Activated CD4-positive, alpha-beta T cell treated with anti-CD3 and anti-CD28 coated beads for 36 hours (primary cell): ENCODE measurements at places on chromosomes 16 and 17. TPM values are rescaled to one million over a fixed set of nuclear protein-coding genes. Genes with fewer than 3 reads are reported as not detected.

GRCh38 chr16:87107201-87107600, 210.0 kb downstream of the C16orf95 start:
- DNase-seq, result no peak

GRCh38 chr16:29699324-29700219, 20.6 kb downstream of the QPRT start:
- no peak for DNase-seq

The RPL27 gene
- 1,703 TPM for total RNA-seq

The WIPI1 gene
- total RNA-seq, result 17.6 TPM

- peak; percentile 7 for DNase-seq
Observed at GRCh38 chr17:72311004-72311403, 190.2 kb downstream of the SOX9 start.

- DNase-seq, result no peak
Observed at GRCh38 chr16:86354641-86355513, 155.4 kb upstream of the FOXF1 start.

DNA sequence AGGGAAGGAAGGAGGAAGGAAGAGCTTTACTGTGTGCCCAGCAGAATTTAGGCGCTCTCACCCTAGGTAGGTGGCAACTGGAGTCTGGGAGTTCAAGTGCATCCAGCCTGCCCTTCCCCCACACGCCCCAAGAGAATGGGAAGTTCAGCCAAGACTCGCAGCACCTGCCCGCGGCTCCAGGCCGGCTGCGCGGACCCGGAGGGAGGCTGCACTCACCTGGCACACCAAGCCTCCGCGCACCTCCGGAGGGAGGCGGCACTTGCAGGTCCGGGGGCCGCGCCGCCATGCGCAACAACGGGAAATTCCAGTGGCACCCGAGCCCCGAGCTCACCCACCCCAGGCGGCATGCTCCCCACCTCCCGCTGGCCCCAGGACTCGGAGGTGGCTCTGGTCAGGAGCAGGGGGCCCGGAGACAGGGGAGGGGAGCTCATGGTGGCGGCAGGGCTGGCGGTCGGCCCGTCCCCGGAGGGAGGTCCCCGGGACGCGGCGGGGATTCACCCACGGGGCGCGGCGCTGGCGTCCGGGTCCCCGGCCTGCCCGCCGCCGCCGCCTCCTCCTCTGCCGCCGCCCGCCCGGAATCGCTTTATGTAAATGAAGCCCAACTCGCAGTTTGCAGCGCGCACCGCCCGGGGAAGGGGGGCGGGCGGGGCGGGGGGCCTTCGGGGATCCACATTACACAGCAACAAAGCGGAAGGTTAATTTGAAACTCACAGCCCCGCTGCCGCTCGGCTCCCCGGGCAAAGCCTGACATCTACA, at the start of gene ZFHX3:
ZFHX3 (minus strand) TSS at position 593 of the 756 bp plus-strand sequence. CDS start 87,983 bp downstream, outside the sequence.
- peak; percentile 57 for DNase-seq

The CSH1 gene
- not detected for total RNA-seq

DNA sequence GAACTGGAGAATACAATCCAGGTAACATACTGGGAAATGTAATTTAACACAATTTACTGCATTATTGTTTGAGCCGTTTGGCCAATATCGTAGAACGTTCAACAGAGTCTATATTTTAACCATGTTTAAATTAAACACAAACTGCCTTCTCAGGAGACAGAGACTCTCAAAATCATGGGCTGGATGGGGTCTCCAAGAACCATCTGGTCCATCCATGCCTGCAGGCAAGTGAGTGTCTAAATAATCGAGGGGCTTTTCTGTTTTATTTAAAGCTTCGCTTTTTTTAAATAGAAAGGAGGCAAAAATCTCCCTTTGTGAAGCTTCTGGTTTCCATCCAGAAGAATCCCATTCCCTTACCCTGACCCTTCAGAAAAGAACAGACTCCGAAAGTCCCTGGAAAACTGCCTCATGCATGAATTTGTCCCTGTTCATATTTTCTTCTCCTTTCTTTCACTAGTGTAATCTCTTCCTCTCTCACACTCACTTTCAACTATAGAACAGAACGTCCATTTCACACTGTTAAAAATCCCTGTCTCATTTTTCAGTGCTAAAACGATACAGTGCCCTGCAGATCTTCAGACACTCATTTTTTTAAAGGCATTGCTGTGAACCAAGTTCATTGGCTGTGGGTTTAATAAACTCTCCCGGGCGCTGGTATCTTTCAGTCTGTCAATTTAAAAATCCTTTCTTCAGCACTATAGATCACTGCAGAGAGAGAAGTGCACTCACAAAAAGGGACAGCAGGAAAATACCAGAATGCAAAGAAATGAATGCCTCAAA, 111.4 kb upstream of the TOM1L1 start:
- no peak for DNase-seq

GRCh38 chr16:65548470-65548869, 426.6 kb upstream of the CDH11 start:
- no peak for DNase-seq

- DNase-seq, result no peak
Observed at GRCh38 chr17:50452630-50453300, 15.9 kb downstream of the CHAD start.

DNA sequence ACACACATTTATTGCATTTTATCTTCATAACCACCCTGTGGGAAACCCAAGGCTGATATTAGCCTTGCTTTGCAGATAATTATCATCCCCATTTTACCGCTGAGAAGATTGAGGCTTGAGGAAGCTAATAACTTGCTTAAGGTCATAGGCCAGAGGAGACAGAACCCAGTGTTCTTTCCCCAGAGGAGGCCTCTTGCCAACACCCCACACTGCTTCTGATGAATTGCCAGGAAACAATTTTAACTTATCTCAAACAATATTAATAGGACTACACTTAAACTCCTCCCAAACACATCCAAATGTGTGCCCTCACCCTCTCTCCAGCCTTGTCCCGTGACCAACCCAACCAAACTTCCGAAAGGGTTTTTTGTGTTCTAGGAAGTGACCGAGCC, 2.1 kb upstream of the SPG7 start:
- DNase-seq, result no peak

The TBC1D3G gene
- total RNA-seq, result not detected

The CPSF4L gene
- total RNA-seq, result not detected
